T-helper 2 cell (primary cell): ENCODE measurements at places on chromosomes 11 and 22.

GRCh38 chr11:27192184-27192583, 151.6 kb downstream of the BBOX1 start:
- DNase-seq = no peak

- no peak for DNase-seq
Observed at GRCh38 chr11:126660761-126661425, 305.4 kb downstream of the ST3GAL4 start.

DNA sequence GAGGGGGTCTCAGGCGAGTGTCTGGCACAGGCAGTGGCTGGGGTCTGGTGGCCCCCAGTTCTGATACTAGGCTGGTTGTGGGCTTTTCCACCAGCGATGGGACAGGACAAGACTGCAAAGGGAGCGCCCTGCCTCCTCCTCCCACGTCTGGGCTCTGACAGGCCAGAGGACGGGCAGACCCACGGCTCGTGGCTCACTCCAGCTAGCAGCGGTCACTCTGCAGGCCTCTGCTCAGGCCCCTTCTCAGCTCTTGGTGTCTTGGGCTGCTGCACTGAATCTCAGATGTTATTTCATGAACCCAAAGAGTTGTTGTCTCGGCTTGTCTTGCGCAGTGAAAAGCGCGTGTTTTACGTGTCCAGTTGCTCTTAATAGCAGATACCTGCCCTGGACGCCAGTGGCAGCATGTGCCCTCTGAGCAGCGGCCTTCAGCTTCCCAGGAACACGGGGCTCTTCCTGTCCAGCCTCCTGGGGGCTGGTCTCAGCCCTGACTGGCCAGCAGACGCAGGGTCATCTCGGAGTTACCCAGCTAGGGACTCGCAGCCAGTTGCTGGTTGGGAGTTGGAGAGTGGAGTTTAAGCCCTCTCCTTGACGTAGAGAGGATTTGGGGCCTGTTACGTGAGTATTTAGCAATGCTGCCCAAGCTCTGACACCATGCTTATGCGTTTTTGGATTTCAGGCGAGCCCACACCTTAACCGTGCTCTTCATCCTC, 9.6 kb downstream of the PTDSS2 start:
- no peak for DNase-seq

- no peak for DNase-seq
Observed at GRCh38 chr11:92867913-92868619, 101.4 kb upstream of the MTNR1B start.

GRCh38 chr22:31567196-31567595, 70.9 kb downstream of the SFI1 start:
- DNase-seq = no peak

GRCh38 chr11:110738641-110739040, 26.4 kb upstream of the ARHGAP20 start:
- no peak for DNase-seq

DNA sequence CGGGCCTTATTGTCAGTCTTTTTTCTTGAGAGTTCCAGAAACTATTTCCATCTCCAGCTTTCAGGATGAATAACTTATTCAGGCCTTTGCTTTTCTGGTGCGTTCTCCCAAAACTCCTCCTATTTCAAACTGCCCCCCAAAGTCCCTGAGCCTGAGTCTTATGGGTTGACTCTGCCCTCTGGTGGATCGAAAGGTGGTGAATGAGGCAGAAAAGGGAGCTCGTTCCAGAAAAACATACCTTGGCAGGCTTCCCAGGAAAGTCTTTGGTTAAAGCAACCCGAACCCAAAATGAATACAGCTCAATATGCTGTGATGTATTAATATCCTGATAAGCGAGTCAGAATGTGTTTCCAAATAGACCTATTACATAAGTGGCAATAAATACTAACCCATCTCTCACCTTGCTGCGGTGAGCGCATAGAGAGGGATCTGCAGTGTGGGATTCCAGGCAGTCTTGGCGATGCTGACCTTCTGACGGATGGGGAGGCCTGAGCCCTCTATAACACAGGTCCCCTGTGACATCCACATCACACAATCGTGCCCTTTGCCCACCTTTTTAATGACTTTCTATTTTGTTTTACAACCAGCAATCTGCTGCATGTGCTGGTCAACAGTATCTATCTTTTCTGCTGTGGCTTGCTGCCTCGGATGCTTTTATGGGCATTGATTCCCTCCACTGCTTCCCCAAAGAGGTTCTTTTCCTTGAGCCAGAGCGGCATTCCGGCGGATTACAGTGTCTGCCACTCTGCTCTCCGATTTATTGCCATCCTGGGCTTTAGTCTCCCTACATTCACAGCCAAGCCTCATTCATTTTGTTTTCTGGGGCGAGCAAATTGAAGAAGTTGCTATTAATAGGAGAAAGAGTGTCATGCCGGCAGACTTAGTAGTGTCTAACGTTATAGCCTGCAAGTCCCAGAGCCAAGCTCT, 756.8 kb downstream of the NTM start:
- DNase-seq = no peak

- no peak for DNase-seq
Observed at GRCh38 chr11:134070342-134070845, 1.5 kb downstream of the JAM3 start.
